Esophagus squamous epithelium (tissue), 5 donors: ENCODE measurements at places on chromosomes 3 and 15. TPM values are rescaled to one million over a fixed set of nuclear protein-coding genes. Genes with fewer than 3 reads are reported as not detected.

GRCh38 chr3:196660381-196661166 is 21.1 kb downstream of the NRROS start:
- no peaks in the 10 kb centered on the region for H3K27me3 ChIP-seq
- peaks cover 14% of the 10 kb centered on the region for H3K4me1 ChIP-seq
- H3K27ac ChIP-seq, result no peak overlapping the region
- no peak for DNase-seq
- no peak overlapping the region for H3K4me3 ChIP-seq

DNA sequence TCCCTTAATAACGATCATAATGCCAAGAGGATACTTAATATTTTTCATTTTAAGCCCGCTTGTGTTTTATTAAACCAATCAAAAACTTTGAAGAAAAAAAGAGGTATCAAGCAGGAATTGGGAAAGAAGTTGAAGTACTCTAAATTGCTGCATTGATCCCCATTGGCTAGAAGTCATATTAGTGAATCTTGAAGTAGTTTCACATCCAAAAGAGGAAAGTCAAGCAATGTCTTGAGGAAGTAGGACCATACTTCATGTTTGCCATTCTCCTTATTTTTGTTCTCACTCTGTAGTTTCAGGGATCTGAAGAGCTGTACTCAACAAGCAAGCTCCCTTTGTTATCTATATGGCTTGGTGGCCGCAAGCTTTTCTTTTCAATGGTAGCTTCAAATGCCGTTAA is 2.2 kb downstream of the SCAANT1 start:
- DNase-seq, result no peak
- no peaks in the 10 kb centered on the region for H3K36me3 ChIP-seq
- no peaks in the 10 kb centered on the region for H3K27me3 ChIP-seq
- no peak overlapping the region for H3K4me3 ChIP-seq
- H3K4me1 ChIP-seq, result peaks cover 35% of the 10 kb centered on the region
- no peak overlapping the region for H3K27ac ChIP-seq

- H3K4me3 ChIP-seq, result no peak overlapping the region
- H3K27ac ChIP-seq, result no peak overlapping the region
- H3K4me1 ChIP-seq, result peaks cover 33% of the 10 kb centered on the region
- H3K36me3 ChIP-seq, result no peaks in the 10 kb centered on the region
- H3K27me3 ChIP-seq, result no peaks in the 10 kb centered on the region
- no peak for DNase-seq
Measured at GRCh38 chr3:112980080-112980479, 5.2 kb upstream of the CD200R1 start.

Gene WNT5A
- 15.8 TPM for total RNA-seq

Gene HEG1
- 13.3 TPM for total RNA-seq
